ENCODE measurements at places on chromosomes 7 and 10. TPM values are rescaled to one million over a fixed set of nuclear protein-coding genes. Genes with fewer than 3 reads are reported as not detected.

DNA sequence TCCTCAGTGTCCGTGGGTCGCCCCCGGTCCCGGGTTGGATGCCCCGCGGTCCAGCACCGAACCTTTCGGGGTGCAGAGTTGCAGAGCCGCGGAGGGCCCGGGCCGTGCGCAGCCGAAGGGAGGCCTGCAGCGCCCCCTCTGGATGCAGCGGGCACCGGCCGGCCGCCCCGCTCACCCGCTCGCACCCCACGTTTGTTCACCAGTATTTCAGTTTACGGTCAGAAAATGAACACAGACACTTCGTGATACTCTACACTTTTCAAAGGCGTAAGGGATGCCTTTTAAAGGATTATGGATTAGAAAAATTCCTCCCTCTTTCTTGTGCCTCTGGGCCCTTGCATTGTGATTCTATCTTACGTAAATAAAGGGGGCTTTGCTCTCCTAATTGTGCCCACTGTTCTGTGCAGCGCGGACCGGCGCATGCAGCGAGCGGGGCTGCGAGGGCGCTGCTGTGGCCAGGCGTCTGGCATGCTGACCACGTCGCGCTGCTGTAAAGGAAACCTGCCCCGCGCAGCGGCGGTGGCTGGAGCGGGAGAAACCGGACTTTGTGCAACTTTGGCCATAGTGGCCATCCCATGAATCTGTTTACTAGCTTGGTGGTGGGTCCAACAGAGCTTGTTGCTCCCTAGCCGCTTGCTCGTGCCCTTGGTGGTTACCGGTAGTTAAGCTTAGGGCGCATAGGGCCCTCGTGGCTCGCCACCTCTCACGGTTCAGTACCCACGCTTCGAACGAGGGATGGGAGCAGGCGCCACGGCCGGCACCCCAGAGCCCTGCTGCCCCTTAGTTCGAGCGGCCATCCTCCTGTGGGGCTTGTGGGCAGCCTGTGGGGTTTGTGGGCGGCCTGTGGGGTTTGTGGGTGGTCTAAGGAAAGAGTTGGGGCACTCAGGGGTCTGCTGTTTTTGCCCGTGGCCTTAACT, 739 bp upstream of the MEST start:
- no peak for DNase-seq

Gene SHH
- total RNA-seq, result not detected

DNA sequence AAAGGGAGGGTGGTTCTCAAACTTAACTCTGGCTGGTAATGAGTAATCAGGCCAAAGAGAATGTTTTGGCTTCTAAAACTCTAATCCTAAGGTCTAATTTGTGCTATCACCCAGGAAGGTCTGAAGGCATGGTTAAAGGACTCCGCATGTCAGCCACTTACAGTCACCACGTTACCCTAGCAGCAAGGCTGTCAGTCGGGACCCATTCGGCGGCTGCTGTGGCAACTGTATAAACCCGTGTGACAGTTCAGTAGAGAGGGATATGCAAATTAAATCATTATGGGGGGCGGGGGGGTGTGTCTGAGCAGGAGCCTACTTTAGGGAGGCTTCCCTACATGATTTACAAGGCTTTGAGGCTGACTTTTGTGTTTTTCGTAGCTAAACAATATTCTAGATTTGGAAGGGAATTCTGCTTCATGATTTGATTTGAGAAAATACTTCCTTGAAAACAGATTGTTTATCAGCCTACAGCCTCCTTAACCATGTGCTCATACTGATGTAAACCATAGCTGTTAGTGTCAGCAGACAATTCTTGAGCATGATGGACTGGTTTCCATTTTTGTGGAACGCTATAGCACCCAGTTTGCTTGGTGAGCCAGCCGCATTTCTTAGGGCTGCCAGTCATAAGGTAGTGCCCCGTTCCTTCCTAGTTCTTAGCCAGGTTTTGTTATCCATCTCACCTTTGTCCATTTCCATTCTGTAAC, 284.4 kb downstream of the USP6NL start:
- DNase-seq, result no peak

Gene OPALIN
- total RNA-seq, result not detected

- DNase-seq, result no peak
Measured at GRCh38 chr7:31202801-31203200, 137.7 kb downstream of the NEUROD6 start.

Measured in activated T-cell treated with anti-CD3 and anti-CD28 coated beads, Interleukin-2, amount 50 U/mL, for 4 hours (primary cell).